Fibroblast of lung (primary cell): ENCODE measurements at places on chromosomes 2 and 18. TPM values are rescaled to one million over a fixed set of nuclear protein-coding genes. Genes with fewer than 3 reads are reported as not detected.

Gene PARD6G
- 2.1 and 3.1 TPM in 2 replicates for total RNA-seq

Gene ESPNL
- 1.3 and 2.8 TPM in 2 replicates for total RNA-seq

Gene GPR75
- total RNA-seq = 0.77 and 1.8 TPM in 2 replicates

Gene CHRNA1
- total RNA-seq = 0.33 TPM in 1 of 2 replicates, not detected in the other

Gene AMER3
- total RNA-seq = not detected in 2 replicates

Gene CD28
- total RNA-seq = not detected in 2 replicates

Gene FOXI3
- not detected in 2 replicates for total RNA-seq

Gene AFF3
- 0.26 and 0.50 TPM in 2 replicates for total RNA-seq

Gene CXCR4
- under 0.01 TPM in 1 of 2 replicates, not detected in the other for total RNA-seq

Gene CPS1
- total RNA-seq = 25.7 and 27.4 TPM in 2 replicates

Gene LDLRAD4
- total RNA-seq = under 0.01 TPM in 1 of 2 replicates, not detected in the other

Gene TXNL1
- 16.4 and 25.4 TPM in 2 replicates for total RNA-seq

Gene POTEJ
- total RNA-seq = not detected in 2 replicates

Gene LAMA3
- 8.5 and 13.2 TPM in 2 replicates for total RNA-seq

Gene PAIP2B
- total RNA-seq = 1.2 and 1.5 TPM in 2 replicates

Gene EIF4E2
- total RNA-seq = 94.5 and 101 TPM in 2 replicates

Gene ARHGEF33
- total RNA-seq = 0.50 and 1.0 TPM in 2 replicates

Gene USP37
- 8.3 and 10.3 TPM in 2 replicates for total RNA-seq

Gene SERPINB10
- not detected in 2 replicates for total RNA-seq

Gene EVX2
- not detected in 2 replicates for total RNA-seq

Gene GPBAR1
- total RNA-seq = under 0.01 TPM in 1 of 2 replicates, not detected in the other

Gene RBKS
- 1.3 and 2.6 TPM in 2 replicates for total RNA-seq

Gene ITGA6
- total RNA-seq = 2.6 and 19.8 TPM in 2 replicates

Gene SKA1
- total RNA-seq = 1.0 and 4.6 TPM in 2 replicates

Gene KCNIP3
- 1.5 and 1.7 TPM in 2 replicates for total RNA-seq

Gene CPO
- under 0.01 TPM in 1 of 2 replicates, not detected in the other for total RNA-seq

Gene ILKAP
- total RNA-seq = 24.9 and 27.9 TPM in 2 replicates

Gene NOSTRIN
- total RNA-seq = 0.50 TPM in 1 of 2 replicates, not detected in the other
